Activated CD4-positive, alpha-beta T cell treated with anti-CD3 and anti-CD28 coated beads, Interleukin-2, amount 50 U/mL, for 1 hour (primary cell): ENCODE measurements at places on chromosomes 4 and X.

DNA sequence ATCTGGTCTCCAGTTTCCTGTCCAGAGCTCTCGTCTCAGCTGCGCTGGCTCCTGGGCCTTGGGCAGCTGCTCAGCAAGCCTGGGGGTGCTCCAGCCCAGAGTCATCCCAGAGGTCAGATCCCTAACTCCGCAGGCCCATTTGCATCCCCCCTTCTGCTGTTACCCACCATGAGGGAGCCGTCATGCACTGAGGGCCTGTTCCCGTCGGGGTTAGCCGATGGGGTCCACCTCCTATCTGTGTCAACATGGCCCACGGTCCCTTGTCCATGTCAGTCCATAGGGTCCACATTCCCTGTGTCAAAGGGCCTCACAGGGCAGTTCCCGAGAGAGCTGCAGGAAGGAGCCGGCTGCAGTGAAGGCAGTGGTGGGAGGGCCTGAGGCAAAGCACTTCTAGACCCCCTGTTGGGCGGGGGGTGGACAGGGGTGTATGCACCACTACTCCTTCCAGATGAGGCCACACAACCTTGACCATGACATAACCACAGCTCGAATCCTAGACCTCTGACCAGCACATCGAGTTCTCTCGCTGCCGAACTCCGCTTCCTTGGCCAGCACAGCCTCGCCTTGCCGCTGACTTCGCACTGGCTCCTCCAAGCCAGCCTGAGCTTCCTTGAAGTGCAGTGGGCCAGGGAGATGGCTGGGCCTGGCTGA lies 24.9 kb downstream of the WDR1 start:
- no peak for DNase-seq

- no peak for DNase-seq
Observed at GRCh38 chr4:1232661-1233621, 16.0 kb downstream of the CTBP1 start.

GRCh38 chr4:160772668-160773067 lies 1391.1 kb downstream of the FSTL5 start:
- DNase-seq, result no peak

GRCh38 chr4:99654361-99654761 lies 3.3 kb downstream of the C4orf54 start:
- no peak for DNase-seq

DNA sequence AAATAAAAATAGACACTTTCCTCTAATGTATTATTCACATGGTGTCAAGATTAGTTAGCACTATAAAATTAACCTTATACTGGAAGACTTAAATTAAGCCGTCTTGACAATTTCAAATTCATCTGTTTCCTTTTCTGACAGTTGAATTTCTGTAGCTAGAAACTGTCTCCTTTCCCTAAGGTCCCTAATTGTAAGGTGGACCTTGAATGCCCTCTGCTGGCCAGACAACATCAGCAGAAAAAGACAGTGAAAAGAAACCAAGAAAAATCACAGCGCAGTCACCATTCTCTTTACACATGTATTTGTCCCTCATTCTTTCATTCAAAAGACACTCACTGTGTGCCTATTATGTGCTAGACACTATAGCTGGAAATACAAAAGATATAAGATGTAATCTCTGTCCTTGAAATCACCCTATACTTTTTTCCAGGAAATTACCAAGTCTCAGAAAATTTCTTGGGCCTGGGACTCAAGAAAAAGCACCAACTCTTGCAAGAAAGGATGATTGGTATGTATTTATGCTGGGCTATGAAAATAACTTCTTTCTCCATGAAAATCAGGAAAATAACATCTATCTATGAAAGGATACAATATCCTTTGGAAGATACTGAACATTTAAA lies 32.7 kb upstream of the AMBN start:
- DNase-seq, result peak; percentile 23

- no peak for DNase-seq
Observed at GRCh38 chrX:35890699-35891098, 28.8 kb upstream of the CFAP47 start.

DNA sequence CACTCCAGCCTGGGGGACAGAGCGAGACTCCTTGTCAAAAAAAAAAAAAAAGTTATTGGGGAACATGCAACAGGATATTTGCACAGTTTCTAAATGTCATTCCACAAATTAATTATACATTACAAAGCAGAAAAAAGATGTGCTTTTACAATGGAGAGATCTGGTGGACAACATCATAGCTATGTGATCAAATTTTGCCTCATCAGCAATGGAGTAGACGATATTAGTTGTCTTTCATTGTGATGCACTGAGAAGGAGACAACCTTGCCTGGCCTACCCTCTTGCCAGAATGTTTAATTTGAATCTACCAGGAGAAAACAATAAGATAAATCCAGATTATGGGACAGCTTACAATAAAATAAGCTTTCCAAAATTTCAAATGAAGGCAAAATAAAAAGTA lies 30.5 kb upstream of the BLTP1 start:
- DNase-seq, result no peak

DNA sequence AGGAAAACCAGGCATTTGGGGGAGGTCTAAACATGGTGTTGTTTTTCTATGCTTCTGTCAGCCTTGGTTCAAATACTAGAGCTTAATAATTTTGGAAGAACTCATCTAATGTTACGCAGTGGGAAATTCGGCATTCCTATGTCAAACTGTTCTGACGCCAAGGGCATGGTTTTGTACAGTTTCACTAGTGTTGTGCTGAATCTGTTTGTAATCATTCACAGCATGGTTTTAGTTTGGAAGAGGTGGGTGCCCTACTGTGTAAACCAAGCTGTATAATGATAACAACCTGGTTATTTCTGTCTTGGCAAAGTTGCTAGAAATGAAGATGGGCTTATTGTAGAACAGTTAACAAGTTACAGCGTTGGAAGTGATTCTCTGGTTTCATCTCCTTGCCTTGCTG lies 5.2 kb downstream of the DDX3X start:
- DNase-seq, result no peak

GRCh38 chr4:130099105-130099504 lies 1003.2 kb downstream of the C4orf33 start:
- DNase-seq, result no peak

DNA sequence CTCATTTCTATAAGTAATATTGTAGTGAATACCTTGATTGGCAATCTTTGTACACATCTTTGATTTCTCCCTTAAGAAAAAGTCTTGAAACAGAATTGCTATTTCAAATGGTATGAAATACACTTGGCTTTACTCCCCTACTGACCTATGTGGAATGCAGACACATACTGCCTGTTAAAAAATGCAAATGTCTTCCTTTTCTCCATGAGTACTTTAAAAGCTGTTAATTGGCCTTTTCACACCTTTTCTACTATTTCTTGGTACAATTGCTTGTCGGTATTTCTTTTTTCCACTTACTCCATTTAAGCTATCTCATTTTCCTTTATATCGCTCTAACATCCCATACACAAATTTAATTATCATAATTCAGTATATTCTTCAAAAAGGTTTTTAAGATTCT lies 87.2 kb downstream of the FRYL start:
- DNase-seq, result no peak

DNA sequence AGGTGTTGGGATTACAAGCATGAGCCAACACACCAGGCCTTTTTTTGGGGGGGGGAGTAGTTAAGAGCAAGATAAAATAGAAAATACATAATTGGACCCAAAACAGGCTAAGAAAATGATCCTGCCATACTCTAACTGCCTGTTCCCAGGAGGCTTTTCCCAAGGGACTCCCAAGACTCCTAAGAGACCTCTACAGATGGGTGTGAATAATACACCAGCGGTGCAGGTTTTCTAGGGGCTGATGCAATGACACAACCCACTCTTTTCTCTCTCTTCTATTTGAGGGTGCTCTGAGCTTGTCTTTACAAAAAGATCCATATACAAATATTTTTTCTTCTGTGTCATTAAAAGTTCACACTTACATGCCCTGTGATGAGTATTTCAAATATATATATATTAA lies 116.9 kb downstream of the RASL11B start:
- DNase-seq, result no peak

GRCh38 chr4:1116838-1117237 lies 3.5 kb upstream of the RNF212 start:
- no peak for DNase-seq
